Ovary (tissue), 10 donors: ENCODE measurements at places on chromosomes 1 and 21.

DNA sequence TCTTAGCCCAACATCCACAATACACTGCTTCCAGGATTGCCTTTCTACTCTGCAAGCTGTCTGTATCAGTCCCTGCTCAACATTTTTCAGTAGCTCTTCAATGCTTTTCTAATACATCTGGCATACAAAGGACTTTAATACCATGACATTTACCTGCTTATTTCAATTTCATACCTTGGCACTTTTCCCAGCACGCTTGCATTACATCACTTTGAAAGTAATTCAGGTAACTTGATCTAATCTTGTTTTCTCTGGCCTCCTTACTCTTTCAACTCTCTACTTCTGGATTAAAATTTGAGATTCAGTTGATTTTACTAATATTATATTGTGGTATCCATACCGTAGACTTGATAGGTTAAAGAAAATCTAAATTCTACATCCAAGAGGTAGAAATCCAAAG is 103.0 kb downstream of the PTGS2 start:
- no peak for DNase-seq

- DNase-seq: no peak
Measured at GRCh38 chr1:11364170-11364569, 91.2 kb downstream of the UBIAD1 start.

- no peak for DNase-seq
Measured at GRCh38 chr1:168480997-168481396, 62.8 kb downstream of the XCL2 start.

DNA sequence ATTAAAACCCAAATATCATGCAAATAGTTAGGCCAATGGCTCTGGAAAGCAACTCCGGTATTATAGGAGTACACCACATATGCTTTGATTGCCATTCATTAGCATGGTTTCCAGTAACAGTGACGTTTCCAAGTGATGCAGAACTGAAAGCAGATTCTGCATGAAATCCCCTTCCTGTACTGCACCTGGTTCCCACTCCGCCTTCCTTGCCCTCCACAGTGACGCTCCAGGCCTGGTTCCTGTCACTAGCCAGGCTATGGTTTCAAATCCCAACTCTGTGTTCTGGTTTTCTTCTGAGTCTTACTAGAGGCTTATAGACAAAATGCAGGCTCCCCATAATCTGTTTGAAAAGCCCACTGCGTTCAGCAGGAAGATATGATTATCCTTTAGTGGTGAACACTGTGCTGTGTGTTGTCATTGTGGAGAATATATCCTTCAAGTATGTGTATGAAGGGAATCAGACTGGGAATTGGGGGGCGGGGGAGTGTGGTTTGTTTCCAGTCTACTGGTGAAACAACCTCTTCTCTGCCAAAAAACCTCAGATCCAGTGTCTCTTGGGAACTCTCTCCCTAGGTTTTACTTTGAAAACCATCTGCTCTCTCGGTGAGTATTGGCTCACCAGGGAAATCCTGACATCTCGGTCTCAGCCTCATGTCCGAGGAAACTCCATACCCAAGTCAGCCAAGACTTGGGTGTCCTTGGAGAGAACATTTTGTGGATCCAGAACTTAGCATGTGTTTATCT is 78.7 kb downstream of the TYW3 start:
- no peak for DNase-seq

DNA sequence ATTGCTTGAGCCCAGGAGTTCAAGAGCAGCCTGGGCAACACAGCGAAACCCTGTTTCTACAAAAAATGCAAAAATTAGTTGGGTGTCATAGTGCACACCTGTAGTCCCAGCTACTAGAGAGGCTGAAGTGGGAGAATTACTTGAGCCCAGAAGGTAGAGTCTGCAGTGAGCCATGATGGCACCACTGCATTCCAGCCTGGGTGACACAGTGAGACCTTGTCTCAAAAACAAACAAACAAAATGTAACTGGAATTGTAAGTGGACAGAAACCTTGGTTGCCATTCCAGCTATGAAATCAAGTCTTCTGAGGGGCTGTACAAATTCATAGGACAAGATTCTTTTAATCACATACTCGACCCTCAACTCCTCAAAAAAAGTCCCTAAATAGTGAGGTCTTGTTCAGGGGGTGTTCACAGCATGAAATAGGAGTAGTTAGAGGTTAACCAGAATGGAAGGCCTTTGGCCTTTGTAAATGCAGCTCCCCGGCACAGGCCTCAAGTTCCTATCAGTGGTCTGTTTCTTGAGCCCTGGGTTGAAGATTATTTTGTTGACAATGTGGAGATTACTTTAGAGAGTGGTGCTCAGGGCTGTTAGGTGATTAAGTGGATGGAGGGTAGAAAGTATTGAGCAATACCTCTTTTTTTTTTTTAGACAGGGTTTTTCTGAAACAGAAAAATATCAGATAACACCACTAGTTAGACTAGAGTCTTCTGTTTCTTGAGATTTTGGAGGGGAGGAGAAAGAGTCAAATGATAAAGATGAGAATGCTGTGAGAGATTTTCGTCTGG is 138.7 kb upstream of the ZNF648 start:
- DNase-seq: no peak

GRCh38 chr1:6367381-6368012 is 26.1 kb downstream of the ACOT7 start:
- DNase-seq: no peak

GRCh38 chr1:232196042-232196441 is 433.9 kb downstream of the SIPA1L2 start:
- DNase-seq: no peak

GRCh38 chr21:30415993-30416392 is 9.7 kb downstream of the KRTAP13-3 start:
- DNase-seq: no peak

DNA sequence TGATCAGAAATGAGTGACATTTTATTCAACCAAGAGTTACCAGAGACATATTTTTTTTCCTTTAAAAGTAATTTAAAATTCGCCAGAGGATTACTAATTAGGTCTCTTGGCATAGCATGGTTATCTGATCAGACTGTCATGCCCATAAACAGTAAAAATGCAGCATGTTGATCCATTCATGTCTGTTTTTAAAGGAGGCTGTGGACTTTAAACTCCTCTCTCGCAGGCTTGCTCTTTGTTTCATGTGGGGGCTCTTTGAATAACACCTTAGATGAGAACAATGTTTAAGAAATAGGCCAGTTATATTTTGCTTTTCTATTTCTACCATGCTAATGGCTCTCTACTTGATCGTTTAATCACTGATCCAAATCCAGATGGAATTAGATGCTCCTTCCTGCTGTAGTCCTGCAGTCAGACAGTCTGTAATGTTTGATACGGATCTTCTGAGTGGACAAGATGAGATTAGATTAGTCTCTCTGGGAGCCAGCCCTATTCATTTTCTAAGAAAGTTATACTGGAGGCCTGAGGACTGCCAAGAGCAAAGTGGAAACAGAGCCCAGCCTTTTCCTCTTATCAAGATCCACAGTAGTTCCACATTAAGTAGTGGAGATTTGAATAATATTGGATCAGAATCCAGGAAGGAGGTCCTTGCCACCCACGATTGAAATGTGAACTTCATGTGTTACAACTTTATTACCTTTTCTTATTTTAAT is 197.4 kb downstream of the HS2ST1 start:
- no peak for DNase-seq
